ENCODE measurements at places on chromosomes 6 and 20.

DNA sequence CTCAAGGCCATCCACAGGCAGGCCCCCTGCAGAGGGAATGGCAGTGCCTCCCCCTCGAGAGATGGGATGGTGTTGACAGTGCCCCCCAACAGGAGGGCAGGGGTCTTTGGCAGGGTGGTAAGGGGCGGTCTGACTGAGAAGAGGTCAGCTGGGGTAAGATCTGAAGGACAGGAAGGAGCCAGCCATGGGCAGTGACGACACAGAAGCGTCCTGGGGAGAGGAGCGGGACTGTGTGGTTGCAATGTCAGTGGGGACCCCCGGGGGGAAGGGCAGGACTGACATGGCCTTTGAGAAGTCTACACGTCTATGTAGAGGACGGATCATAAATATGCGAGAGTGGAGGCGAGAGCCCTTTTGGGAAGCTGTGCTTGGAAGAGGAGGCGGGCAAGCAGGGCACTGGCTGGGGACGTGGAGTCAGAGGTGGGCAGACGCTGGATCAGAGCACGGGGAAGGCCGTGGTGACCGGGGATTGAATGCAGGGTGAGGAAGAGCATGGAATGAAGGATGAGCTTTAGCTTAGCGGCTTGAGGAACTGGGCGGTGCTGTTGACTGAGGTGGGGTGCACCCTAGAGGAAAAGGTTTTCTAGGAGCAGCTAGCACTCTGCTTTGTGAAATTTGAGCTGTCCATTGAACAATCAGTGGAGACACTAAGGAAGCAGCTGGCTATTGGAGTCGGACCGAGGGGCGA lies 82.5 kb upstream of the AGPAT4 start:
- DNase-seq, result no peak

GRCh38 chr20:16014436-16014835 lies 558.8 kb downstream of the KIF16B start:
- DNase-seq, result no peak

DNA sequence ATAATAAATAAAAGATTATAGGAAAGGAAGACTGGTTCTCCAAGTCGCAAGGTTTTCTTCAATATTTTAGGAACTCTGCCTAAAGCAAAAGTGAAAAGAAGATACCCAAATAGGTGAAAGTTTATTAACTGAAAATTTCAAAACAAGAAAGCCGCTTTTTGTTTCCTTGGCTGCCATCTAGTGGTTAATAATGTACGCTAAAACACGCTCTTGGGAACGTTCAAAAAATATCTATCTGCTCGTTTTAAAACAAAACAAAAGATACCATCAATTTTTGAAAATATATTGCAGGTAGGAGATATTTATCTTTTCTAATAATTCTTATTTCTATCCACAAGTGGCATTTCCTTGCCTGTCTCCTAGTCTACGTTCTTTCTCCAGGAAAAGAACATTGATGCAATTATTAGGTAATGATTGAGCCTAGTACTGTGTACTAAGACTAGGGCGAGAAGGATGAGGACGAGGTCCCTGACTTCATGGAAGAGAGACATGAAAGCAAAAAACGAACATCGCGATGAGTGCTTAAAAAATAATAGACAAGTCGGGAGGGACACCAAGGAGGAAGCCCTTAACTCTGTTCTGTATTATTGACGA lies 97.2 kb downstream of the SPTLC3 start:
- DNase-seq, result no peak

- no peak for DNase-seq
Observed at GRCh38 chr6:95087394-95088097, 489.8 kb upstream of the MANEA start.

GRCh38 chr6:22141241-22141745 lies 155.5 kb downstream of the PRL start:
- no peak for DNase-seq

DNA sequence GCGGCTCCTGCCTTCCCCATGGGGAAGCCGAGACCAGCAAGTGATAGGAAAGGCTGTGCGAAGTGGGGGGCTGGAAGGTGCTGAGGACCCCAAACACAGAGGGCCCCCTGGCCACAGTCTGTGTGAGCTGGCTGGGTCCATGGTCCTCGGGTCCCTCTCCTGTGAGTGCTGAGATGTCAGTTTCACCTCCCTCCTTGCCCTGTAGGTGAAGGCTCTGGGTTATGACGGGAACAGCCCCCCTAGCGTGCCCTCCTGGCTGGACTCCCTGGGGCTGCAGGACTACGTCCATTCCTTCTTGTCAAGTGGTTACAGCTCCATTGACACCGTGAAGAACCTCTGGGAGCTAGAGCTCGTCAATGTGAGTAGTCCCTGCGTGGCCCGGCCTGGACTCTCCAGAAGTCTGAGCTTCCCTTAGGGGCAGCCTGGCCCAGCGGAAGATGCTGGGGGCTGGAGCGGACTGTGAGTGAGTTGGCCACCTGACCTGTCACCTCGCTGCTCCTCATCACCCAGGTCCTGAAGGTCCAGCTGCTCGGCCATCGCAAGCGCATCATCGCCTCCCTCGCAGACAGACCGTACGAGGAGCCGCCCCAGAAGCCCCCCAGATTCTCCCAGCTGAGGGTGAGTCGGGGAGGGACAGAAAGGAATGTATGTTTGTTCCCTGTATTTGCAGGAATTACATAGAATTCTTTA lies 61.7 kb downstream of the TCP11 start:
- no peak for DNase-seq

All from iPS-NIHi11 (cell line).